ENCODE measurements at places on chromosomes 1 and 21. TPM values are rescaled to one million over a fixed set of nuclear protein-coding genes. Genes with fewer than 3 reads are reported as not detected.

DNA sequence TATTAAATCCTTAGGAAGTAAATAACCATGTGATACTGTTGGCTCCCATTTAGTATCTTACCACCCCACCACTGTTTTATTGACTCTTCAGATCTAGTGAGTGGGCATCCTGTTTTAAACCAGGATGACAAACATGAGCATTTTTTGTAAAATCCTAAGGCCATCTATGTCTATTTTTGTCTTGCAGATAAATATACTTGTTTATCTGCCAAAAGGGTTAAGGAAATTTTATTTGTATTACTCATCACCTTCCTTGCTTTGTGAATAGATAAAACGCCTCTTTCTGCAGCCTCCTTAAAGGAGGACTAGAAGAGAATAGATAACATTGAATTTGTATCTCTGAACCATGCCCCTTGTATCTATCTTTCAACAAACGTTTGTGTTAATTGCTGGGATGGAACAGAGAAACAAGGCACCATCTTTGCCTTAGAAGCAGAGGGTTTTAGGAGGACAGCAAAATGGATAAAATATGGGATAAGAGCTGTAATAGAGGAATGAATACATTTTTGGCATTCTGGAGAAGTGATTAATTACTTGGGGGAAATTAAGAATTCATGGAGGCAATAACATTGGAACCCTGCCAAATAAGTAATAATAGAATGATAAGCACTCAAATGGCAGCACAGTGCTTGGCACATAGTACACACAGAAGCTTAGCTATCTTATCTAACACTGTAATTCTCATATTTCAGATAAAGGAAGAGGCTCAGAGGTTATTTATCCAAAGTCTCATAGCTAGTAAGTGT is 14.7 kb downstream of the YTHDF2 start:
- no peak for DNase-seq

- DNase-seq, result peak; percentile 84
Observed at GRCh38 chr1:1540090-1540817, at the start of gene TMEM240. Gene TMEM240, minus strand, starts transcription at chr1:1540624. Its CDS starts 278 bp downstream, at chr1:1540346.

RNF186 gene
- polyA plus RNA-seq, result not detected

STUM gene
- polyA plus RNA-seq, result 4.5 TPM

- DNase-seq, result no peak
Observed at GRCh38 chr1:116819081-116819480, 64.9 kb downstream of the CD2 start.

DNA sequence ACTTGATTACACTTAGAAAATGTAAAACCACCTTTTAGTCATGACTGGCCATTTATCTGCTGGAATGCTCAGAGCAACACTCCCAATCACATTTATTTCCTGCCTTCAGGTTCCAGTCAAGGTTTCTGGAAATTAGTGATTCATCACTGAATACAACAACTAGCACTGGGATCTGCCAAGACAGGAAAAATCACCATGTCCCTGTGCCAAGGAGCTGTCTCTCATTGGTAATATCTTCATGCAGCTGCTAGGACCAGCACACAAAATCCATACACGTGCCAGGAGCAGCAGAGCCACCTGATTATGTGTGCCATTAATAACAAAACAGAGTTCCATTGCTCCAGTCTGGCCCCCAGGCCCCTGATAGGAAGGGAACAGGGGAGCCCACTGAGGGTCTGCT is 194.6 kb downstream of the TNR start:
- DNase-seq, result no peak

DNA sequence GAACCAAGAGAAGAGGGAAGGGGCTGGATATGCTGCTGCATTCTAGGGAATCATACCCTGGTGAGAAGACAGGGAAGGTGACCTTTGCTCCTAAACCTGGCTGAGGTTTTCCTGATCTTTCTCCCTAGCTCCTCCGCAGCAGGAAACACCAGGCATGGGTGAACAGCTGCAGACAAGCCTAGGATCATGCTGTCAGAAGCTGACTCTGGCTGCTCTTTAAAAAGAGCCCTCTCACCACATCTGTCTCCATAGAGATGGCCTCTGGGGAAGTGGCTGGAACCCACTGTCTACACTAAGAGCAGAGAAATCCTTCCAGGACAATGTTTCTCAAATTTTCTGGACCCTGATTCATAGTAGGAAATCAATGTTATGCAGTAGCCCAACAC is 57.6 kb downstream of the CD34 start:
- no peak for DNase-seq

DNA sequence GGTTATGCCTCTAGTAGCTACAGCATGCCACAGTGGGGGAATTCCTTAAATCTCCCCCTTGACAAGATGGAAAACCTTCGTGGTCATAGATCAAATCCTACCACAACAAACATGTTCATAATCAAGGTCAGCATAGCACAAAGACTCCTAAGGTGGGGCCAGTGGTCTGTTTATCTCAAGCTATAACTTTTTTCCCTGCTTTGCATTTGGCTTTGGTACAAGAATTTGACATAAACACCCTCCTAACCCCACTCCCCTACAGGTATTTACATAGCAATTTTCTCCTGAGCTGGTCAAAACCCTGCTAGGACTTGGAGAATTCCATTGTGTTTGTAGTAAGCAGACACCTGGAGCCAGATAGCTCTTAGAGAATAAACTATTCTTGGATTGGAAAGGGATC is 58.5 kb downstream of the HIVEP3 start:
- no peak for DNase-seq

GRCh38 chr1:203799971-203800370 is 4.5 kb downstream of the ZBED6 start:
- no peak for DNase-seq

GRCh38 chr1:34582356-34582755 is 172.5 kb upstream of the GJB5 start:
- DNase-seq, result no peak

- no peak for DNase-seq
Observed at GRCh38 chr1:226304291-226304955, 4.5 kb downstream of the LIN9 start.

TEX38 gene
- polyA plus RNA-seq, result 432 TPM

GRCh38 chr1:97337250-97338030 is 583.4 kb downstream of the DPYD start:
- no peak for DNase-seq

C4BPA gene
- polyA plus RNA-seq, result 1.0 TPM

EPHB2 gene
- polyA plus RNA-seq, result 8.2 TPM

Data from testis (tissue), 5 donors.